Adipose tissue (tissue), 3 donors: ENCODE measurements at places on chromosomes 11 and 22. TPM values are rescaled to one million over a fixed set of nuclear protein-coding genes. Genes with fewer than 3 reads are reported as not detected.

ACCSL gene
- polyA plus RNA-seq, result not detected

MRGPRF gene
- polyA plus RNA-seq, result 26.1 TPM

MS4A12 gene
- polyA plus RNA-seq, result not detected

ARHGAP8 gene
- 5.2 TPM for polyA plus RNA-seq

PATE2 gene
- polyA plus RNA-seq, result not detected

TNRC6B gene
- 7.2 TPM for polyA plus RNA-seq

CD3D gene
- polyA plus RNA-seq, result 4.3 TPM

ABCC8 gene
- 44.4 TPM for polyA plus RNA-seq

IL18 gene
- 26.2 TPM for polyA plus RNA-seq

EIF3D gene
- polyA plus RNA-seq, result 140 TPM

MUC6 gene
- polyA plus RNA-seq, result 10.6 TPM

ZDHHC8 gene
- 20.5 TPM for polyA plus RNA-seq

FGF19 gene
- polyA plus RNA-seq, result not detected

WNT11 gene
- 32.8 TPM for polyA plus RNA-seq

SYT12 gene
- polyA plus RNA-seq, result 0.45 TPM

UVRAG gene
- polyA plus RNA-seq, result 3.8 TPM

C11orf68 gene
- 20.5 TPM for polyA plus RNA-seq

NCAM1 gene
- polyA plus RNA-seq, result 1.4 TPM

SYCE3 gene
- not detected for polyA plus RNA-seq

CECR2 gene
- 0.90 TPM for polyA plus RNA-seq

RFPL2 gene
- polyA plus RNA-seq, result not detected

PDGFB gene
- 5.4 TPM for polyA plus RNA-seq

ILK gene
- 105 TPM for polyA plus RNA-seq

TSPAN32 gene
- polyA plus RNA-seq, result 1.9 TPM

BIK gene
- polyA plus RNA-seq, result 1.0 TPM

NPTXR gene
- polyA plus RNA-seq, result 2.7 TPM
